ENCODE measurements at places on chromosomes 4 and X. TPM values are rescaled to one million over a fixed set of nuclear protein-coding genes. Genes with fewer than 3 reads are reported as not detected.

GK2 gene
- total RNA-seq: not detected

AR gene
- total RNA-seq: 0.94 TPM

MAN2B2 gene
- 11.0 TPM for total RNA-seq

JADE3 gene
- total RNA-seq: 11.0 TPM

GAGE2A gene
- total RNA-seq: not detected

CFP gene
- total RNA-seq: 1.3 TPM

STARD8 gene
- total RNA-seq: 2.2 TPM

ABLIM2 gene
- total RNA-seq: 22.2 TPM

TMEM31 gene
- total RNA-seq: not detected

UGT2A3 gene
- total RNA-seq: not detected

RFC1 gene
- total RNA-seq: 44.4 TPM

UXT gene
- 67.6 TPM for total RNA-seq

DNAAF6 gene
- not detected for total RNA-seq

MAGED2 gene
- total RNA-seq: 218 TPM

MAGEA8 gene
- not detected for total RNA-seq

DRD5 gene
- 0.63 TPM for total RNA-seq

F8A2 gene
- not detected for total RNA-seq

PHOX2B gene
- not detected for total RNA-seq

PABPC5 gene
- 8.1 TPM for total RNA-seq

SPANXC gene
- not detected for total RNA-seq

TLR10 gene
- total RNA-seq: 0.63 TPM

HTR2C gene
- total RNA-seq: 2.8 TPM

GCNA gene
- 5.3 TPM for total RNA-seq

EVC2 gene
- 2.5 TPM for total RNA-seq

AREG gene
- total RNA-seq: not detected

ZGRF1 gene
- 31.9 TPM for total RNA-seq

ARAF gene
- total RNA-seq: 11.3 TPM

GRIPAP1 gene
- total RNA-seq: 49.8 TPM

ATP2B3 gene
- total RNA-seq: 11.6 TPM

MAGEA1 gene
- not detected for total RNA-seq

CLDN34 gene
- total RNA-seq: not detected

SYP gene
- total RNA-seq: 121 TPM

PHEX gene
- total RNA-seq: 3.1 TPM

BEX2 gene
- total RNA-seq: 111 TPM

SLC25A5 gene
- 66.4 TPM for total RNA-seq

ARSH gene
- total RNA-seq: not detected

GAGE12J gene
- total RNA-seq: not detected

TMPRSS11D gene
- not detected for total RNA-seq

FAM13A gene
- total RNA-seq: 149 TPM

SPIN4 gene
- total RNA-seq: 10.6 TPM

MAGEA4 gene
- not detected for total RNA-seq

PDLIM5 gene
- 37.9 TPM for total RNA-seq

SPANXB1 gene
- not detected for total RNA-seq

F11 gene
- not detected for total RNA-seq

PPP1R2C gene
- not detected for total RNA-seq

MAGEA2 gene
- total RNA-seq: not detected

Measured in parietal lobe (tissue), 2 donors.